Right kidney (tissue), 9 donors: ENCODE measurements at places on chromosomes 4 and X.

DNA sequence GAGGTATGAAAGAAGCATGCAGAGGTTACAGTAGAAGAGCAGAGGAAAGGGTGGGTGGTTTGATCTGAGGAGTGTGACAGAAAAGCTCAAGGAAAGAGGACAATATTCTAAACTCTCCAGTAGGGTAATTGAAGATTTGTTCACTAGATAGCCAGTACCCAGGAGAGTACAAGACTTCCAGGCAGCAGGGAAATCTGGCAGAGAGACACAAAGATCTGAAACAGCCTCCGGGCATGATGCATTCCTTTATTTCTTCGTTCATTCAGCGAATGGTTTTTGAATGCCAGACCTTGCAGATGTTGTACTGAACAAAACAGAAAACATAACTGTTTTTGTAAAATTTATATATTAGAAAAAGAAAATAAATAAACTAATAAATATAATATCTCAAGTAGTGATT, 766.6 kb downstream of the FAT4 start:
- DNase-seq, result no peak

- no peak for DNase-seq
Observed at GRCh38 chr4:95949136-95949765, 109.4 kb downstream of the PDHA2 start.

DNA sequence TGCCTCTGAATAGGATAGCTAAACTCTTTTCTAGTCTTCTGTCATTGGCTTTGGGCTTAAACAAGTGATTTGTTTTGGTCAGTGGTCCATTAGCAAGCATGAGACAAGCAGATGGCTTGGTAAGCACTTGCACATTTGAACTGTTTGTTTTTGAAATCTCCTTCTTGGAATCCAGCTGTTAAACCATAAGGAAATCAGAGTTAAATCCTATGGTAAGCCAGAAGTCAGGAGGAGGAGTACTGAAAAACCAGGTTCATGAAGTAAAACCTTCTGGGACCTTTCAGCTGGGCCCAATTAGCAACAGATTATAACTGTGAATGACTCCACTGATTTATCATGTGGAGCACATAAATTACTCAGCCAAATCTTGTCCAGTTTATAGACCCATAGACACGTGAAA, 1042.5 kb upstream of the PABPC4L start:
- no peak for DNase-seq

DNA sequence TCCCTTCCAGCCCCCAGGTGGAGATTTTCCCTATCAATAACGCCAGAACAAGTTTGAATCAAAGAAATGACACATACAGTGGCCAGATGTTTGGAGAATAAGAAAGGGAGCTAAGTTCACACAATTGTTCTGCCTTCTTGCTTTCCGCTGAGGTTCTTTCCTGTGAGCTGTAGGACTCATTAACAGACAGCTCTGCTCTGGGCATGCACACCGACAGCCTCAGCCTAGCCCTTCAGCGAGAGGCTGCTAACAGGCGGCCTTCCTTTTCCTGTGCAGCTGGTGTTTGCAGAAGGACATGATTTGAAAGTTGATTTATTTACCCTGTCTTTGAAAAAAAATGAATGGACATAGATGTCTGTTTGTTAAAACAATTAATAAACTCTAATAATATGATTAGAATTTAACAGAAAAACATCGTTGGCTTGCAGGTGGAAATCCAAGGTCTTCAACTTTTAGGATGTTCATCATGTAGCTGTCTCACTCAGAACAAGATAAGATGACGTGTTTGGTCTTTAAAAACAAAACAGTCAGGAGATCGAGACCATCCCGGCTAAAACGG, 183.3 kb downstream of the KDR start:
- DNase-seq, result no peak

- DNase-seq, result no peak
Observed at GRCh38 chrX:29788991-29789699, 426.2 kb upstream of the MAGEB2 start.

- no peak for DNase-seq
Observed at GRCh38 chr4:68209003-68209402, 36.5 kb downstream of the TMPRSS11B start.

- no peak for DNase-seq
Observed at GRCh38 chr4:54473077-54473545, 184.6 kb upstream of the KIT start.

DNA sequence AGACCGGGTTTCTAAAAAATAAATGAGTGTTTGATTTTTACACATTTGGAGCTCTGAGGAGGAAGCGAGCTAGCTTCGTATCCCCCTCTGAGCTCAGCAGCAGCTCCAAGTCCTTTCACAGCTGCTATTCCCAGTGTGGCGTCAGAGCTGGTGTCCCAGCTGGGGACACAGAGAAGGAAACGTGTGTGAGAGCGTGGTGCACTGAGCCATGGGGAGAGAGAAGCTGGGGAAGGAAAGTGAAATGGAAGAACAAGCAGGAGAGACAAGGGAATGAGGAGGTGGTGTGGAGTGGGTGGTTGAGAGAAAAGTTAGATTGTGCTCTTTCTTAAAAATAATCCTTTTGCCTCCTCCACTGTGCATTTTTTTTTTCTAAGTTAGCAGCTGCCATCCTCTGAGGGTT, 79.5 kb upstream of the SLC4A4 start:
- no peak for DNase-seq

DNA sequence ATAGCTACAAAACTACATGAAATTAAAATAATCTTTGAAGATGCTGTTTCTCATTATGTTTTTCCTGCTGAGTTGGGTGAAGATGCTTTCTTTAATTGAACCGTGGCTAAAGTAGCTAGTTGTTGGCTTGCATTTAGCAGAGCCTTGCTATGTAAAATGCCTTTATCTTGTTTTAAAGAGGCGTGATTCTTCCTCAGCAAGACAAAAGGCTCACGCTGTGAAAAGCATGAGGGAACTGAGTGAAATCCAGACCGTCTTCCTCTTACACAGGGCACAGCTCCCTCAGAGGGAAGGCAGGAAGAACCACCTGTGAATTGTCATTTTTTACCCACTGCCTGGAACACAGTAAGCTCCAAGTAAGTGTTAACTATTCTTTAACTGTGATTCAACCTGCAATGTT, 39.0 kb upstream of the ZNF518B start:
- DNase-seq, result no peak

GRCh38 chr4:151486168-151486567, 77.2 kb downstream of the FHIP1A start:
- DNase-seq, result no peak

GRCh38 chrX:107716816-107717700, 58.5 kb downstream of the TSC22D3 start:
- DNase-seq, result peak; percentile 73

GRCh38 chr4:170004651-170005295, 21.4 kb downstream of the MFAP3L start:
- no peak for DNase-seq

DNA sequence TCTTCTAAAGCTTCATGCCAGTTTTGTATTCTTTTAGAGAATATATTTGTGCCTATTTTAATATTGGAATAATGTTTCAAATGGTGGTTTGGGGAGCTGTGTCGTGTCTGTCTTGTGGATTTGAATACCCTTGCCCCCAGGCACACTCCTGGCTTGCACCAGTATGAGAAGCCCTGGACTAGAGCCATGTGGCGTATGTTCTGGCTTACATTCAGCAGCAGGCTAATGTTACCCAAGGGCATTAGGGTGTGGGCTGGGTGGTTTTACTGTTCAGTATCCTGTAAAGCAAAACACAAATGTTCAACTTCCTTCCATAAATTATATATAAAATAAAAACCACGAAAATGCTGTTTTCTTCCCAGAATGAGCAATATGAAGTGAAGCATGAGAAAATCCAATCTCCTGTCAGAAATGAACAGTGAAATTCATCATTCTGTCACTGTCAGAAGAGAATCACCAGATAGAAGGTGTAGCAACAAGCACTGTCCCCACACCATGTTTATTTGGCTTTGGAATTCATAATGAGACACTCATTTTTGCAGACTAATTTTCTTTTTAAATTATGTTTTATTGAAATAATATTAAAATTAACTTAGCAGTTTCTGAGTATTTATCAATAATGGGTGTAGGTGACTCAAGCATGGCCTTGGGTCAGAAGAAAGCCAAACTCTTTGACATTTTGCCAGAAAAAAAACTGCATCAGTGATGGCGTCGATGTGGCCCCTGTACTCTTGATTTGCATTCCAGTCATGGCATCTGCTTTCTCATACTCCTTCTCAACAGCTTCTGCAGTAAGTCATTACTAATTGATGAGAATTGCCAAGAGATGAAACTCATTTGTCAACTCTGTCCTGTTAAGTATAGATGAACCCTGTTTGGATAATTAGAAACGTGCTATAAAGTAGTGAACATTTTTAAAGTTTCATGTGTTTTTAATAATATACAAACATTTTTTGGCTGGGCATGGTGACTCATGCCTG, 43.8 kb downstream of the WWC2 start:
- no peak for DNase-seq

GRCh38 chrX:4043951-4044350, 330.5 kb upstream of the PRKX start:
- DNase-seq, result no peak

DNA sequence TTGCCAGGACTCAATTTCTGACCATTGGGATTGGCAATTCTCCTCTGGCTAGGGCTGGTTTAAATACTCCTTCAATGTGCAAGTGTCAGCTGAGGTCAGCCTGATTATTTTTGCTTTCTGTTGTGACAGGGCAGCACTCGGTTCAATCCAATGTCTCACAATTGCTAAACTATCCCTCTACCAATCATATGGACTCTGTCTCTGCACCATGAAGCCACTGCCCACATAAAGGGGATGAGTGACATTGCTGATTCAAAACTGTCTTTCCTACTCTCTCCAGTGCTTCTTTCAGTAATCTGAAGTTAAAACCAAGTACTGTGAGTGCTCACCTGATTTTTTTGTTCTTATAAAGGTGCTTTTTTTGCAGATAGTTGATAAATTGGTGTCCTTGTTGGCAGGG, 1030.7 kb downstream of the GLUD2 start:
- DNase-seq, result no peak

DNA sequence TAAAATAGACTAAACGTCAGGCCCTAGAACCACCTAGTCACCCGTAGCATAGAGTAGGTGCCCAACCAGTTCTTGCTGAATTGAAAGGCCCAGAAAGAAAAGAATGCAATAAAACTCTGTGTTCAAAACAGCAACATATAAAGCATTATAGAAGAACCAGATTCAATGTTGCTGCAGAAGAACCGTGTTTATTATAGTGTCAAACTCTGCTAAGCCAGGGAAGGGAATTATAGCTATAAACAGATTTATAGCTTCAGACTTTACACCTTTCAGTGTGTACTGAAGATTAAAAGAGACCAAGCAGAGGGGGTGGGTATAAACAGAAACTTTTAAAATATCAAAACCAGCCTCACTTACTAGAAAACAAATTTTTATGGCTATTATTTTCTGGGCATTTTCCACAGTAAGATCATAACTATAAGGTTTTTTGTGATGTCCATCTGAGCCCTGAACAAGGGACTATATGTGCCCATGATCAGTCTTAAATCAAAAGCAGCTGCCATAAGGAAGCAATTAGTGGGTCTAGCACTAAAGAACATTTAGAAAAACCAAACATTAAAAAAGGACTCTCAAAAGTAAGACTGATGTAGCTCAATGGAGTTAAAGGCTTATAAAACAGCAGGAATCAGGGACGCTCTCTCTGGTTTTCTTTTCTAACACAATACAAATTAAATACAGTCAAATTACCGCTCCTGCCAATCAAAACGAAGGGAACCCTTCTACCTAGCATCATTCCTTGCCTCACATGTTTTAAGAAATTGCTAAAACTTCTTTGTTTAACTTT, 219.7 kb upstream of the ETNPPL start:
- no peak for DNase-seq

DNA sequence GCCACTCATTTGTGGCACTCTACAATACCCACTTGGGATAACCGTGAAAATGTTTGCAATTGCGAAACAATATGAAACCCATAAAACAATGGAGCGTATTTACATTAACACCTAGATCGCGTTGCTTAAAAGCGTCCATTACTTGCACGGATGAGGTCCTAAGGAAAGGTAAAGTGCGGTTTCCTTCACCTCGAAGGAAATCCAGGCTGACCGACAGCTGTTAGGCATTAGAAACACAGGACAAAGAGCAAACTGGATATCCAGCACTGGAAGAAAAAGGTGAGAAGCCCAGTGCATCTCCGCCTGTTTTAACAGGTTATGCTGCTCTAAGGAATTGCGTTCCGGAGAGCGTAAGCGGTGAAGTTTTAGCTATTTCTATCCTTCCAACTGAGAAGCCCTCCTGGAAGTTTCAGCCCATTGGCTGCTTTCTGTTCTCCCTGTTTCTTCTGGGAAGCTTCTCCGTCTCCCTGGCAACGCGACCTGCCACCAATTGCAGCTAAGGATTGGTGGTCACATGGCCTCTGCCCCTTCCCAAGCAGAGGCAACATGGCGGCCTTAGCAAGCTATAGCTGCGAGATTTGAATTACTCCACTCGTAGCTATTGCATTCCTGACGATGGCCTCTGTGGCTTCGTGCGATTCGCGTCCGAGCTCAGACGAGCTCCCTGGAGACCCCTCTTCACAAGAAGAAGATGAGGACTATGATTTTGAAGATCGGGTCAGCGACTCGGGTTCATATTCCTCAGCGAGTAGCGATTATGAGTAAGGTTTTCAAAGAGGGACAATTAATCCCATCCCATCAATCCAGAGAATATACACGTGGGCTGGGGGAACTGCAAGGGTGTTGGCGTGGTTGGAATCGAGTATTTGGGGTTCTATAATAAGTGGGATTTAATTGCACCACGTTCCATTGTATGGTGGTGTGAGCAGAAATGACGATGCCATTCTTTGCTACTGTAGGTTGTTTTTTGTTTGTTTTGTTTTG, at the start of gene INTU:
TSS of gene INTU (plus strand) at position 538 of the 984 bp plus-strand sequence. CDS start at position 616, 78 bp downstream.
- peak; percentile 77 for DNase-seq

- DNase-seq, result no peak
Observed at GRCh38 chrX:69152417-69152841, 12.8 kb downstream of the PJA1 start.

DNA sequence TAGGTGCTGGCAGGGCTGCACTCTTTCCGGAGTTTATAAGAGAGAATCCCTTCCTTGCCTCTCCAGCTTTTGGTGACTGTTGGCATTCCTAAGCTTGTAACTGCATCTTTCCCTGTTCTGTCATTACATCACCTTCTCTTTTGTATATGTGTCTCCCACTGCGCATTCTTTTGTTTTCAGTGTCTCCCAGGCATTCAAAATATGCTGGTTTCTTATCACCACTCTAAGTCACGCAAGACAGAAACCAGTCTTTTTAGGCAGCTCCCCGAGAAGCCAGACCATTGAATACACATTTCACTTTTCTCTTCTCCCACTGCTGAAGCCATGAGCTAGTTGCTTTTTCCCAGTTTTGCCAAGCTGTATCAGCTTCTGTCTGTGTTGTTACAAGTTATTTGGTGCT, 71.0 kb downstream of the LAS1L start:
- DNase-seq, result no peak

DNA sequence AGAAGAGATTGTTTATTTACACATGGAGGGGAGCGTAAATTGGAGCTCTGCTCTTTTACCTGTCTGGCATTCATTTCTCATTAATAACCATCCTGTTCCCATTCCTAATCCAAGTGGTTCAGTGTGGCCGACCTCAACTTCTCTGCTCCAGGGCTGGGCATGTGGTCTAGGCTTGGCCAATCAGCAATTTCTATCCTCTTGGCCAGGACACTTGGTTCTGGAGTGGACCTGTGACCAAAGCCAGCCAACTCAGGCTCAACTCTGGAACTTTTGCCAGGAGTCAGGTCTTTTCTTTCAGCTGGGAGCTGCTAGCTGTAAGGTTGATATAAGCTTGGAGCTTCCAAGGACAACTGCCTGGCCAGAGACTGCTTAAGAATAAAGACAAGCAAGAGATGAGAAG, 15.6 kb upstream of the RASL11B start:
- DNase-seq, result no peak

GRCh38 chrX:87425618-87426017, 92.0 kb upstream of the KLHL4 start:
- no peak for DNase-seq
